ENCODE measurements at places on chromosomes 6 and 20.

GRCh38 chr20:8807480-8808201 lies 261.2 kb upstream of the PLCB4 start:
- DNase-seq: no peak

- DNase-seq: no peak
Measured at GRCh38 chr6:163243083-163243482, 171.4 kb upstream of the QKI start.

DNA sequence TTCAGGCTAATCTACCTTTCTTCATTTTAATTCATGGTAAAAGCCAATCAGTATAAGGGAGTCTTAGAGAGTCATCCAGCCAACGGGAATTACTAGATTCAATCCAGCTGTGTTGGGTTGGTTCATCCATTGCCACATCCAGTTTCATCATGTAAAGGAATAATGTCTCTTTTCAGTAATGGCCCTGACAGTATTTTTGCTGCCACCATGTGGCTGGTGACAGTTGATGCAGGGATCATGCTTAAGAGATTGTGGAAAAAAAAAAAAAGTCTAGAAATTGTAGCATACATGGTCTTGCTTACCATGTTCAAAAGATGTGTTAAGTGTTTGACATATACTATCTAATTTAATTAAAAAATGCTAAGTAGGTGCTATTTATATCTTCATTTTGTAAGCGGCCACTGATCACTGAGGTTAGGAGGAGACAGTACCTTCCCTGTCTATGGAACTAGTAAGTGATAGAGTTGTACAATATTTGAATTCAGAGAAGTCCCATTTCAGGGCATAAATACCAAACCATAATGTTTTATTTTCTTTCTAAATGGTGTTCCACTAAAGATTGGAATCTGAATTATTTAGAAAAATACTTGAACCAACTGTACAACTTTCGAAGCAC lies 135.9 kb downstream of the KHDRBS2 start:
- no peak for DNase-seq

DNA sequence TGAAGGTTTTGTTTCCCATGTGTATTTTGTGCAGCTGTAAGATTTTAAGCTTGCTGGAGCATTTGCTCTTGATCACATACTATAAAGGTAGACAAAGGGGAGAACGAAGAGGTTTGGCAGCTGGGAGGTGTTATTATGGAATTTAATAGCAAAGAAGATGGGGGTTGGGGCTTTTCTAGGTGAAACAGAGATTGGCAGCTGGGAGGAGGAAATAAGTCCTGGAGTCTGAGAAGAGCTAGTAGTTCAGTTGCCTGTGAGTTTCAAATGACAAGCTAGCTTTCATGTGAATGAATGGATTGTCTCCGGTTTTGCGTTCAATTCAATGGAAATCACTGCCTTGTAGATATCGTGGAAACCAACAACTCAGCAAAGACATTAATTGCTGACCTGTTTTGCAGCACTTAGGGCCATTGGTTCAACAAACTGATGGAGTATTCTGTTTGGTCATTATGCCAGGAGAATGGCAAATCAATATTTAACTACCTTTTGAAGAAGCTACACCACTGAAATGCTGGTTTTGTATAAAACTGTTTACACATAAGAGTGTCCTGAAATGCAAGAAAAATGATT lies 38.1 kb upstream of the FLRT3 start:
- no peak for DNase-seq

DNA sequence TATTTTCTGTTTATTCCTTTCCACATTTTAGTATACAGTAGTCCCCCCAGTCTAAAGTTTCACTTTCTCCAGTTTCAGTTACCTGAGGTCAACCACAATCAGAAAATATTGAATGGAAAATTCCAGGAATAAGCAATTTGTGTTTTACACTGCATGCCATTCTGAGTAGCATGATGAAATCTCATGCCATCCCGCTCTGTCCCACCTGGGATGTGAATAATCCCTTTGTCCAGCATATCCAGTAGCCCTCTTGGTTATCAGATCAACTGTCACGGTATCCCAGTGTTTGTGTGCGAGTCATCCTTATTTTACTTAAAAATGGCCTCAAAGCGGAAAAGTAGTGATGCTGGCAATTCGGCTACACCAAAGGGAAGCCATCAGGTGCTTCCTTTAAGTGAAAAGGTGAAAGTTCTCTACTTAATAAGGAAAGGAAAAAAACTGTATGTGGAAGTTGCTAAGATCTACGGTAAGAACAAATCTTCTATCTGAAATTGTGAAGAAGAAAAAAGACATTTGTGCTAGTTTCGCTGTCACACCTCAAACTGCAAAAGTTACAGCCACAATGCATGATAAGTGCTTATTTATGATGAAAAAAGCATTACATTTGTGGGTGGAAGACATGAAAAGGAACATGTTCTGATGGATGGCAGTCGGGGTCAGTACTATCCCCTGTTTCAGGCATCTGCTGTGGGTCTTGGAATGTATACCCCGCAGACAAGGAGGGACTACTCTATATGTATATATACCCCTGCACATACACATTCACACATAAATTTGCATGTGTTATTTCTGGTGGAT lies 11.3 kb downstream of the NOX3 start:
- no peak for DNase-seq

GRCh38 chr20:3744806-3745685 lies 12.6 kb downstream of the HSPA12B start:
- peak; percentile 42 for DNase-seq

- DNase-seq: no peak
Measured at GRCh38 chr6:166707045-166707444, 80.0 kb upstream of the RPS6KA2 start.

GRCh38 chr20:44407402-44408184 lies 52.1 kb downstream of the HNF4A start:
- no peak for DNase-seq

DNA sequence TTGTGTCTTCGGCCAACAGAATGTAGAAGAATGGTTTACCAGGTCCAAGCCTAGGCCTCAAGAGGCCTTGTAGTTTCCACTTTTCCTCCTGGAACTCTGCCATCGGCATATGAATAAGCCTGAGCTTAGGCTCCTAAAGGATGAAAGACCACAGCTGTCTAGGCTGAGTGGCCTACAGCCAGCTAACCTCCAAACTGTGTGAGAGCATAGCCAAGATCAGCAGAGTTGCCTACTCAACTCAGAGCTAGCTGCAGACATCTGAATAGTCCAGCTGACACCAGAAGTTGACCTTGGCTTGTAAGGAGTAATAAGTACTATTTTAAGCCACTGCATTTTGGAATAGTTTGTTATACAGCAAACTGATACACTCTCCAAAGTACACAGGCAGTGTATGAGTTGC lies 52.6 kb upstream of the SMIM29 start:
- DNase-seq: no peak

DNA sequence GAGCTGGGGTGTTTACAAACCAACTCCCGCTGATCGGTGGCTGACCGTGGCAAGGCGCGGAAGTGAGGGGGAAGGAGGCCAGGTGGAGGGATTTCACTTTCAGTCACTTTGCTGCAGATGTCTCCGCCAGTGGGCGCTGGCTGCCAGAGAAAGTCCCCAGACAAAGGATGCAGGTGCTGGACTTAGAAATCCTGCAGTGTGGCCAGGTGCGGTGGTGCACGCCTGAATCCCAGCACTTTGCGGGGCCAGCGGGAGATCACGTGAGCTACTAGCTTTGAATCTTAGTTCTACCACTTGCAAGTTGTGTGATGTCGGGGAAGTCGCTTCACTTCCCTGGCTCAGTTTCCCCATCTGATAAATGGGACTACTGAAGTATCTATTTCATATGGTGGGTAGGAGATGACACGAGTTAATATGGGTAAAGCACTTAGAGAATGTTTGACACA lies 180.4 kb downstream of the ZNF217 start:
- peak; percentile 34 for DNase-seq

- no peak for DNase-seq
Measured at GRCh38 chr6:134456226-134456625, 138.3 kb upstream of the SGK1 start.

DNA sequence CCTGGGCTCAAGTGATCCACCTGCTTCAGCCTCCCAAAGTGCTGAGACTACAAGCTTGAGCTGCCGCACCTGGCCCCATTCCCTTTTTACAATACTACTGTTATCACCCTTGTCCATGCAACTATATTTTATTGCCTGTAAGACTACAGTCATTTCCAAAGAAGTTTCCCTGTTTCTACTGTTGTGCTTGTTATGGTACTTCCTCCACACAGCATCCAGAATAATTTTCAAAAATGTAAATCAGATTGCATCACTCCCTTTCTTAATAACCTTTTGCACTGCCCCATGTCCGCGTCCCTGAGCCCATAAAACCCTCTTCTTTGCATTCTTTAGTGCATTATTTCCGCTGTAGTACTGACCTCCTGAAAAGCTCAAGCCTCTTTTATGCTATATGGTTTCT lies 128.9 kb upstream of the AKIRIN2 start:
- no peak for DNase-seq

DNA sequence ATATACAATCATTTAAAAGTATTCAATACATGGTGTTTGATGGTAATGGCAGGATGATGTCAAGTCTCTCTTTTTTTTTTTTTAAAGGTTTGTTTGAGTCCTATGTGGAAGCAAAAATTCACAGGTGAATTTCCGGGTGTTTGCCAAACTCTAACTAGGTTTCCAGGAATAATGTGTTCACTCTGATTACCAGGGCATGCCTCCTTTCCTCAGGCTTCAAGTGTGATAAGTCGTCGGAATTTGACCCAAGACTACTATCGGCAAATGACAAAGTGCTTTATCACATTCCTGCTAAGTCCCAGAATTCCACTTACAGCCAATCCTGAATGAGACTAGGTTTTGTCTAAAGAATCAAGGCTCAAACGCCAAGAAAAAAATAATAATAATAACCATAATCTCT lies 7.3 kb downstream of the OARD1 start:
- no peak for DNase-seq

DNA sequence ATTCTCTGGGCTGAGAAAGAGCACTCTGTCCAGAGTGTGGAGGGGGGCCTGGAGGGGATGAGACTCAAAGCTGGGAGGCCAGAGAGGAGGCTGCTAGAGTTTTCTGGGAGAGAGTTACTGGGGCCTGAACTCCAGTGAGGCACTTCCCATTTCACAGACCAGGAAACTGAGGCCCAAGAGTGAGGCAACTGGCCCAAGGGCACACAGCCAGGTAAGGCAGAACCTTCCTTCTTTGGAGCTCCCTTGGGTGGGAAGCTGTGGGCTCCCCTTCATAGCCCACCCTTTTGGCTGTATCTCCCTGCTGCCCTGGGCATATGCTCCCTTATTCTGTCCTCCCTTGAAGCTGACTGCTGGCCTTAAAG lies 34.4 kb downstream of the ANGPT4 start:
- no peak for DNase-seq

DNA sequence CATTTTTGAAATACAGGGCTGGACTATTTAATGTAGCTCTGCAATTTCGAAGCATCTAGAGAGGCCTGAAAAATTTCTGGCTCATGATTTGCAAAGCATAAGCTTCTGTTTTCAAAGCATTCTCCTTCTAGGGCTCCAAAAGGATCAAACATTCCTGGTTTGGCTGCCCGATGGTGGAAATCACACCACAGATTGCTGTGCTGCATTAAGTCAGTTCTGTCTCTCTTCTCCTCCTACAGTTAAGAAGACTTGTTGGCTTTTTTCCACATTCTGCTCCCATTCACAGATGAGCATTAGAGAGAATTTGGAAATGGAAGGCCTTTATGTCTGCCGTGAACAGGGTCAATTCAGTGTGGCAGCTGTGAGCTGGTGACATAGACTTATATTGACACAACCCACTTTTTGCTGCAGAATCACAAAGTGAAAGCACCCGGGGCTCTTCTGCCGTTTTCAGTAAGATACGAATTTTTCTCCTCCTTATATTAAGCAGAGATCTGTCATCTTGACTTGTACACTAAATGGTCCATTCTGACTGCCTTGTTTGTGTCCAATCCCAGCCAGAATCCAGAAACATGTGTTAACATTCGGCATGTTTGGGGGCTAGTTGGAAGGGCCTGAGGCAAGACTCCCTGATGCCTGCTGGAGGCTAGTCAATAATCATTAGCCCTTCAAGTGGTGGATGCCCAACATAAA lies 330.8 kb upstream of the DEFB112 start:
- DNase-seq: no peak

Measured in activated gamma-delta T cell treated with anti-CD3 and anti-CD28 coated beads, Interleukin-2, amount 50 U/mL, for 16 hours (primary cell).